Foreskin melanocyte (primary cell): ENCODE measurements at places on chromosomes 2 and 18.

DNA sequence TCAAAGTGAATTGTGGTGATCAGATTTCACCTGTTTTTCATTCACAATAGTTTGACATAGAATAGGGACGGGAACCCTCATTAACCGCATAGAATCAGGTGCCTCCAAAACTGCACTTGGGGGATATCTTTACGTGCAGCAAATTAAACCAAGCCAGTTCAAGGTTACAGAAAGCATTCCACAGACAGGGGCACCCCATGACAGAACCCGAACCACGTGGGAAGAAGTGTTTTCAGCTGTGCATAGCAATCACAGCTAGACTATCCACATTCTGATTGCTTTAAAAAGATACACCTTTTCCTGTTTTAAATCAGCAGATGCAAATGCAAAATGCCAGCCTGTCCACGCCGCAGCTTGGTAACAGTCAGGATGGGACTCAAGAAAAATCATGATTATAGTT, 205.8 kb downstream of the ANAPC1 start:
- DNase-seq: no peak

GRCh38 chr2:36451512-36451911, 95.9 kb downstream of the CRIM1 start:
- no peak for DNase-seq

- no peak for DNase-seq
Observed at GRCh38 chr2:79162801-79163200, 3.2 kb upstream of the REG3A start.

- DNase-seq: no peak
Observed at GRCh38 chr2:205288686-205289085, 393.6 kb upstream of the NRP2 start.

- DNase-seq: no peak
Observed at GRCh38 chr2:172921532-172922236, 154.0 kb upstream of the MAP3K20 start.

DNA sequence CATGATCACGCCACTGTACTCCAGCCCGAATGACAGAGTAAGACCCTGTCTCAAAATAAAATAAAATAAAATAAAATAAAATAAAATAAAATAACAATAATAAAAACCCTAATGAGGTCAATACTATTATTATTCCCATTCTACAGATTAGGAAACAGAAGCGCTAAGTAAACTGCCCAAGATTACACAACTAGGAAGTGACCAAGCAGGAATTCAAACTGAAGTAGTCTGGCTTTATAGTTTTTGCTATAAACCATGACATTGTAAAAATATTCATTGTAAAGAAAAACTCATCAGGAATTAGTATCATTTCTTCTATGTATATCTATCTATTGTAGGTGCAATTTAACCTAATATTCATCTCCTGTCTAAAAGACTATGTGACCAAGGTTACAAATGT, 1.2 kb downstream of the PLEKHM3 start:
- no peak for DNase-seq

DNA sequence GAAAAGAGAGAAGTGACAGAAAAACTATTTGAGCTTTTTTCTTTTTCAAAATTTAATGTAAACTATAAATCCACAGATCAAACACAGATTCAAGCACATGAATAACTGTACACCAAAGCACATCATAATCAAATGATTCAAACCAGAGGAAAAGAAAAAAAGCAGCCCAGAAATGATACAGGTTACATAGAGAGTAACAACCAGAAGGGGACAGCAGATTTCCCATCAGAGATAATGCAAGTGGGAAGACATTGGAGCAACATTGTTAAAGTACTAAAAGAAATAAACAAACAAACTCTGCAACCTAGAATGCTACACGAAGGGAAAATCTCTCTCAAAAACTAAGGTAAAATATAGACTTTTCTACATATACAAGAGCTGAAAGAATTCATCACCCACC, 34.5 kb downstream of the CMPK2 start:
- no peak for DNase-seq

DNA sequence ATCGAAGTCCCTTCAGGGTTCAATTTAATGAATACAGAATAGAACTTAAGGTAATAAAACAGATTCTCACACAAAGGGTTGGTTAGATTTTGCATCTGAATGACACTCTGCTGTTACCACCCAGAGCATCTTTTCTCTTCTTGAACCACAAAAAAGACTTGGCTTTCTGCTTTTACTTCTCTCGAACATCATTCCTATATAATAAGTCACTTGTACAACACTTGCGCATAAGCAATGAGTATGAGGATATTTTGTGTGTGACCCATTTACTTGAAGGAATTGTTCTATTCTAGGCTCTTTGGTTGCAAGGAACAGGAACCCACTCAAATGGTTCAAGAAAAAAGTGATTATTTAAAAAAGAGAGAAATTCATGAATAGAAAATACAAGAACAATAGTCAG, 126.2 kb downstream of the NUP35 start:
- no peak for DNase-seq

DNA sequence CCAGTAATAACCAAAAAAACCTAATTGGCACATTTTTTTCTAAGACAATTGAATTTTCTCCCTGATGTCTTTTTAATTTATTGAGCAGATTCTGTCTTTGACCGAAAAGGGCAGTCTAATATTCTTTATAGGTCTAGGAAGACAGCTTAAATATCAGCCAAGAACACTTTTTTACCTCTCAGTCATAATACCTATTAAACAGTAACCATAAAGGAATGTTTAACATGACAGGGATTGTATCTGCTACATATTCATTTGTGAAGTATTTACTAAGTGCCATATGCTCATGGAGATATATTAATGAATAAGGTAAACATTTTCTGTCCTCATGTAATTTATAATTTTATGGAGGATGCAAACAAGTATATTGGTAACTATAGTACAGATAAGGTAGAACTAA, 3.1 kb upstream of the HTR2B start:
- DNase-seq: no peak

DNA sequence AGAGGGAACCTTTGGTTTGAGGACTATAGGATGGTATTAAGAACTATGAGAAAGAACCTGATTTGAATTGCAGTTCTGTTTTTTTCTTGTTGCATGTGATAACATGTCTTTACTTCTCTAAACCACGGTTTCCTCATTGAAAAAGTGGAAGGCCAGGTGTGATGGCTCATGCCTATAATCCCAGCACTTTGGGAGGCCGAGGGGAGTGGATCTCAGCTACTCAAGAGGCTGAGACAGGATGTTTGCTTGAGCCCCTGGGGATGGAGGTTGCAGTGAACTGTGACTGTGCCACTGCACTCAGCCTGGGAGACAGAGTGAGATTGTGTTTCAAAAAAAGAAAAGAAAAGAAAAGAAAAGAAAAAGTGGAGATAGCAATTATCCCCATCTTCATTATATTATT, 32.3 kb downstream of the SCN9A start:
- DNase-seq: no peak

DNA sequence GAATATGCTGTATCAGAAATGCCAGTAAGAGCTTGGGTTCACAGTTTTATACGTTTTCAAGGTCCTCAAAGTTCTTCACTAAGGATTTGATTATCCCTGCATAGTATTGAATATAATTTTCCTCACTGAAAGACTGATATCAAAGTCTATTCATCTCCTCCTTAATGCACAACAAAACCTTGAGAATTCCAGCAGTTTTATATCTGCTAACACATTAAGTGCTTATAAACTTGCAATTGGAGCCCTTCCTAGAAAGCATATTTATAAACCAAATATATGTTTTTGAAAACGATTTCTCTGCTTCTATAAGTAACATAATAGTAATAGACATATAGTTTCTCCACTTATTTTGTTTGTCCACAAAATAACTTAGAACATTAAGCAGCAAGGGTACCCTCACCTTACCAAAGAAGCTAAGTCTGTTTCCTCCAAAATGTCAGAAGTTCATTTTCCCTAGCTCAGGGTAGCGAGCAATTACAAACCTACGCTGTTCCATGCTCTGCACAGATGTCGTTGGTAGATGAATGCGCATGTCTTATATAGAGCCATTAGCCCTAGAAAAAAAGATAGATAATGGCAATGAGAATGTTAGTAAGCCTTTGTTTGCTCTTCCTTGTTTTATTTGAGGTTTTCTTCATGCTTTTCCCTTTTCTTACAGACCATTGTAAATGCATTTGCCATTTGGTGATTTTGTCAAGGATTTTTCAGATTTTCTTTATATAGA, 213.2 kb downstream of the RBM43 start:
- DNase-seq: no peak

DNA sequence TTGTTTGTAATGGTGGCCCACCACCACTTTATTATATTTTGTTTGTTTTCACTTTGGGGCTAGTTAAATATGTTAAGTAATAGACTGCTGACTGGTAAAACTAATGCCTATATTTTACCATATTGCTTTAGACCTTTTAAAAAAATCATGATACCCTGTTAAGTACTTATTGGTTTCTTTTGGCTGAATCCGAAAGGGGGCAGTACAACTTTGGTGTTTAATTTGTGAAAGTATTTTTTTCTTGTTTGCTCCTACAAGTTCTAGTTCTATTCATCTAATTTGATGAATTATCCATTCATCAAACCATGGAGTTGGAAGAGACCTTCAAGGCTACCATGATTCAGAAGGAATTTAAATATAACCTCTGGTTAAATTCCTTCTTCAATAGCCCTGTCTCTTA, 147.0 kb downstream of the MBD5 start:
- DNase-seq: no peak

DNA sequence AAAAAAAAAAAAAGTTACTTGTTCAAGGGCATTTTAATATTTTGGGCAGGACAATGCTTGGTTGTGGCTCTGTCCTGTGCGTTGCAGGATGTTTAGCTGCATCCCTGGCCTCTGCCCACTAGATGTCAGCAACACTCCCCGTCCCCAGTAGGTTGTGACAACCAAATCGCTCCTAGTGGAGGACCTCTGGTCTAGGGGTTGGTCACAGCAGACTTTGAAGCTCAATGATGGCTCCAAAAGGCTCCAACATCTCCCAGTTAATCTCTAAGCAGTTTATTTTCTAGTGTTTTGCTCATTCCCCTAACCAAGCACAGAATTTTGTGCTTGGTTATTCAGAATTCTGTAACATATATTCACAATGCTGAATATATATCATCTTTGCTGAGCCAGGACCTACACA, 67.0 kb downstream of the CHRNA1 start:
- DNase-seq: peak; percentile 39

GRCh38 chr2:27126252-27126710, 2.7 kb downstream of the ABHD1 start:
- no peak for DNase-seq
